ENCODE measurements at places on chromosomes 13 and 19.

- DNase-seq = peak; percentile 81
Observed at GRCh38 chr13:36131931-36132297, 732 bp upstream of the DCLK1 start.

DNA sequence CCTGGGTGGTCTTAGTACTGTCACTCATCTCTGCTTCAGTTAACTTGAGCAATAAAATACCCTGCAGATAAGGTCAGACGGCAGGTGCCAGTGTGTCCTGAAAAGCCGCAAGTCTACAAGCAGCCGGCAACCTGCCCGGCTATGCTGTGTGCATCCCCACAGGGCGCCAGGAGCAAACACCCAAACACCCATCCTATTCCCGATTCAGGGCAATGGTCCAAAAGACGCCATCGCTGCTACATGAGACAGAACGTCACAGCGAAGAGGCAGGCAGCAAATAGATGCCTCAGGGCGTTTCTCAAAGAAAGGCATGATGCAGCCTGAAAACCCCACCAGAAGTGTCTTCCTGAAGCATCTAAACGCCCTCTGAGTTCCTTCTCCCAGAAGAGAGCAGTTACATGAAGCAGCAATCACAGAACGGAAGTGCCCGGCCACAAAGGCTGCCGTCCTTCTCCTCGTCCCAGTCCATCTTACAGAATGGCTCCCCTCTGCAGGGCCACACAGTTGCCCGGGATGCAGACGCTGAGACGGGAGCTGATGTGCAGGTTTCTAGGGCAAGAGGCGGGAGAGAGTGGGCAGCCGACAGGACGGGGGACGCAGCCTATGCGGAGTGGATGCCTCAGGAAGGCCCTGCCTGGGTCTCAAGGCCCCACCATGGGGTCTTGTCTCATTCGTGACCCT is 35.1 kb downstream of the RASA3 start:
- no peak for DNase-seq

- DNase-seq = no peak
Observed at GRCh38 chr13:113489171-113489548, 1.4 kb downstream of the DCUN1D2 start.

GRCh38 chr13:25319771-25320170 is 18.3 kb downstream of the NUP58 start:
- DNase-seq = no peak

DNA sequence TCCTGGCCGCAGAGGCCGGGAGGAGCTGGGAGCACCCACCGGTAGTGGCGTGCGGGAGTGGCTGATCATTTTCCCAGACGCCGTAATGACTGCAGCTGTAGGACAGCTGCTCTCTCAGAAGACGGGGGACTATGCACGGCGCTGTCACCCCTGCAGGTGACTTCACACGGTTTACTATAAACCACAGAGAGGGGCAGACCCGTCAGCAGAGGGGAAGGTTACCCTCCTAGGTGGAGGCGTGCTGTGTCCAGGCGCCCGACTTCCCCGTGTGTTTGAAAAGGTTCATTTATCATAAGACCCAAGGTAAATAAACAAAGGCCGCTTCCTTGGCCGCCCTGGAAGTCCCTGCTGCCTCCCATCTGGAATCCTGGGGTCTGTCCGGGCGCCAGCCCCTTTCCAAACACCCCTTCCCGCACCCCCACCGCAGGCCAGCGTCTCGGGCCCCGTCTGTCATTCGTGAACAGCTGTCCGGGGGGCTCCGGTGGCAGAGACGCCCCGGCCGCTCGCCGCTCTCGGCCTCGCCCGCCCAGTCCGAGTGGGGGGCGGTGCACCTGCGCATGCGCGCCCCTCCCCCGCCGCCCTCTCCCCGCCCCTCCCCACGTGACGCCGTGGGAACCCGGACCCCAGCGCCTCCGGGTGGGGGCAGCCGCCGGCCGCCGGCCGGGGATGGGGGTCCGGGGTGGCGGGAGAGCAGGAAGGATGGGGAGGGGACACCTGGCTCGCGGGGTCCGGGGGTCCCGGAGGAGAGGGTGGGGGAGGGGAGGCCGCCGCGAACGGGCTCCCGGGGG is 915 bp downstream of the SHC2 start:
- no peak for DNase-seq

DNA sequence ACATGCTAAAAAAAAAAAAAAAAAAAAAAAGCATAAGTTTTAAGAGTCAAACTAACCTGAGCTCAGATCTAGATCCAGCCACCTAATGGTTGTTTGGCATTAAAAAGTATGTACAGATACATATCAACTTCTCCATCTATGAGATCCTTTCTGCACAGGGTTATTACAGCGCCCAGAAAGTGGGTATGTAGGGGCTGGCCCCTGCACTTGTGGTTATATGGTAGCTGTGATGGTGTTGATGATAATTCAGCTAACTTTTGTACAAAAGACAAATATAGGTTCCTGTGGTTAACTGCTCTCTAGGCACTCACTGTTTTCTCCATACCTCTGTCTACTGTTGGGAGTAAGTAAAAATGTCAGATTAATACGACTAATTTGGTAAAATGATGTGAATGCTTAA is 81.7 kb downstream of the TNFRSF19 start:
- DNase-seq = no peak

DNA sequence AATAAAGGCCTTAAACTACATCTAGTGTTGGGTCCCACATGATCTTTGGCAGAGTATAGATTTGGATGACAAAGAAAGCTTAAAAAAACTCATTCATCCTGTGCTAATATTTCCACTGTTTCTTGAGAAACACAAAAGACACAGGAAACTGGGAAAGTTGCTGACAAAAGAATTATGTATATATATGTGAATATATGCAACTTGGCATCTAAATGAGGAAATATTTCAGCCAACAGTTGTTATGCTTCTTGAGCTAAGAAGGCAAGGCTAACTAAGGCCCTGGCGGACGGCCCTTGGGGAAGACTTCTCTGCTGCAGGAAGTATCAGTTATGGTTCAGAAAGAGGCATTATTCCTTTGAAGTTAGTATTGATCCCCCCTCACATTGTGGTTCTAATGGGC is 491.8 kb downstream of the DIAPH3 start:
- DNase-seq = no peak

DNA sequence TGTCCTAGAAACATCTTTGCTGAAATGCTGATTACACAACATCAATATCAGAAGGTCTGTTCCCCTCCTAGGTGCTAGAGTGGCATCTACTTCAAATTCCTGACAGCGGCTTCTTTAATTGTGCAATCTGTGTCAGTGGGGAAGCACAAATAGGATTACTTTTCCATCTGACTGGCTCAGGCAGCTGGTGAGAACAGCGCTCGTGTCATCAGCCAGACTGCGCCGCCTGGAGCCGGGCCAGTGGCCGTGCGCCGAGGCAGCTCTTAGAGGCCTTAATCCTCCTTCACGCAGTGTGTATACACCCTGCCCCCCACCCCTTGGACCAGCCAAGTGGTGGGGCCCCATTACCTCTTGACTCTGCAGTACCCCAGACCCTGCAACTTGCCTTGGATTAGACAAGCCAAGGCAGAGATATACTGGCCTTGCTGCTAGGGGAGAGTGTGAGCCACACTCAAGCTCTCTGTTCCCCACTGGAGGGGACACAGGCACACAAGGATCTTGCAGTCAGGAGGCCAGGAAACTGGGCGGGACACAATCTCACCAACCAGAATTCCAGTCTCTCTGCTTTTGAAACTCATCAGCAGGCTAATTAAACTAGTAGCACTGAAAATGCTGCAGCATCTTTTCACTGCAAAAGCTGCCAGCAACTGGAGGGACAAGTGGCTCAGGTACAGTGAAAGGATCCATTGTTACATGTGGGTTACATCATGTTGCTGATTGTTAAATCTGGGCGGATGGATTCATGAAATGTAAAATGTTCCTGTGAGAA is 48.9 kb upstream of the EPHX3 start:
- DNase-seq = peak; percentile 71

GRCh38 chr19:15529774-15530372 is 21.5 kb downstream of the CYP4F22 start:
- no peak for DNase-seq

DNA sequence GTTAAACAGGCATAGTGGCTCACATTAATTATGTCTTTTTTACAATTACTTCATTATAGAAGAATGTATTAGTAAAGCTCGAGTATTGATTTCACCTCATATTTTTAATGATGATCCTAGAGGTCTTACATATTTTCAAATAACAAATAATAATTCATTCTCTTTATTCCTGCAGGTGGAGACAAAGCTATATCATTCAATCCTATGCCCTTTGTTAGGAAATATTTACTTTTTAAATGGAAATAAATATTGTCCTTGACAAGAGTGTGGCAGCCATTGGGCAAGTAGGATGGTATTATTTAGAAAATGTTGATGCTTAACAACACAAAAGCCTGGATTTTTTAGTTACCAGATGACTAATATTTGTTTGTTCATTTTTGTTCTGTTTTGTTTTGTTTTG is 127.6 kb downstream of the COG6 start:
- no peak for DNase-seq

DNA sequence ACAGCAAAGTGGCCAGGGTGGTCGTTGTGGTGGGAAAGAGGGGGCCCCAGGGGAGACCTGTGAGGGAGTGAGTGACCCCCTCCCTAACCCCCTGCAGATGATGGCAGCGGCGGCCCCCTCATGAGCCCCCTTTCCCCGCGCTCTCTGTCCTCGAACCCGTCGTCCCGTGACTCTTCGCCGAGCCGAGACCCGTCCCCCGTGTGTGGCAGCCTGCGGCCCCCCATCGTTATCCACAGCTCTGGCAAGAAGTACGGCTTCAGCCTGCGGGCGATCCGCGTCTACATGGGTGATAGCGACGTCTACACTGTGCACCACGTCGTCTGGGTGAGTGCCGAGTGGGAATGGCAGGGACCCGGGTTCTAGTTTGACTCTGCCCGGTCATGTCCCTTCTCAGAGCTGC is 8.1 kb upstream of the PIK3R2 start:
- DNase-seq = no peak

- DNase-seq = no peak
Observed at GRCh38 chr13:20410726-20411125, 114.9 kb downstream of the CRYL1 start.
